ENCODE measurements at places on chromosomes 12 and 14.

DNA sequence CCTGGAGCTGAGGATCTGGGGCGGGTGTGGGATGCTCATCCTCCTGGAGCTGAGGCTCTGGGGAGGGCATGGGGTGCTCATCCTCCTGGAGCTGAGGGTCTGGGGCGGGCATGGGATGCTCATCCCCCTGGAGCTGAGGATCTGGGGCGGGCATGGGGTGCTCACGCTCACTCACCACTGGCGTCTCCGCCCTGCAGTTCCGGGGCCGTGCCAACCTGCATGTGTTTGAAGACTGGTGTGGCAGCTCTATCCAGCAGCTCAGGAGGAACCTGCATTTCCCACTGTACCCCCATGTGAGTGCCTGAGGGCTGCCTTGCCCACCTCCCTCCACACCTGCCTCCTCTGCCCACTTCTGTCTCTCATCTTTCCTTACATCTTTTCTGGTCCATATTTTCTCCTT, 84.4 kb downstream of the B4GALNT3 start:
- no peak for DNase-seq

DNA sequence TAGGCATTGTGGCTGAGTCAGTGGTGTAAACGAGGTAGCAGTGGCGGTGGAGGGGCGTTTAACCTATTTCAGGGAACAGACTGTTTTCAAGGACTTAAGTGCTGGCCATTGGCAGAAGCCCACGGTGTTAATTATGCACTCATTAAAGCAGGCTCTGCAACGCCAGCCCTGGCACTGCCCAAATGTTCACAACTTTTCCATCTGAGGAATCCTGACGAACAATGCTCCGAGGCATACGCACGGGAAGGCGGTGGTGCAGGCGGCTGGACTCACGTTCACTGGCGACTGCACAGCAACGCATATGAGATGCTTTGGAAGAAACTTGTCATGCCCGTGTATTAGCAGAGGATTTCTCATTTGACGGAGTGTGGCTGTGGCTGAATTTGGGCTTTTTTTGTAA, 70.6 kb upstream of the SLC24A4 start:
- DNase-seq: no peak

DNA sequence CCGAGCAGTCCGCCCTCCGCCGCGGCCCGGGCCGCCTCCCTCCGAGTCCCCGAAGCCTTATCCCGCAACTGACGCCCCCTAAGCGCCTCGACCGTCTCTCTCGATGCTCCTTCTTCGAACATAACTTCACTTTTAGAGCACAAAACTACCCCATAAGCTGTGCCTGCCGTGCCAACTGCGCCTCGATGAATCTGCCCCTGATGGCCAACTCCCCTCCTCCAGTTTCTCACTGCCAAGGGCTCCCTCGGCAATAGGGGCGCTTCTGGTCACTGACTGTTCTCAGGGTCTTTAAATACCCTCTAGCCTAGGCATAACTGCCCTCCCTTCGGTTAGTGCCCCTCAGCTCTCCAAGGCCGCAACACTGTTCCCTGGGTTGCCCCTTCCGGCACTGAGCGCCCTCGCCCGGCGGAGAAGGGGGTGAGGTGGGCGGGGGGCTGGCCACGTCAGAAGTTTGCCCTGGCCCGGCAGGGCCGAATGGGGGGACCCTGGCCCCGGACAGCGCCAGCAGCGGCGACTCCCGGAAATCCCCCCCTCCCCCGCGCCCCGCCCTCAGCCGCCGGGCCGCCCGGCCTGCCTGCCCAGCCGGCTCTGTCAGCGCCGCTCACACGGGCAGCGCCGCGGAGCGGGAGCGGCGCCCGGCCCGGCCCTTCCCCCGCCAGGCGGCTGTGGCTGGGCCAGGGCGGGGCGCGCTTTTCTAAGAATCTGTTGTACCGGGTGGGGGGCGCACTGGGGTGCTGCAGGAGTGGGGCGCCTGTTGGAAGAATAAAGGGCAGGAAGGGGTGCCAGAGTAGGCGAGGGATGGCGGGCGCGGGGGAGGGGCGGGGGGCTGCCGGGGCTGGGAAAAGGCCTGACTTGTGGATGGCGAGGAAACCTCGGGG, 10.6 kb downstream of the RARG start:
- peak; percentile 51 for DNase-seq

DNA sequence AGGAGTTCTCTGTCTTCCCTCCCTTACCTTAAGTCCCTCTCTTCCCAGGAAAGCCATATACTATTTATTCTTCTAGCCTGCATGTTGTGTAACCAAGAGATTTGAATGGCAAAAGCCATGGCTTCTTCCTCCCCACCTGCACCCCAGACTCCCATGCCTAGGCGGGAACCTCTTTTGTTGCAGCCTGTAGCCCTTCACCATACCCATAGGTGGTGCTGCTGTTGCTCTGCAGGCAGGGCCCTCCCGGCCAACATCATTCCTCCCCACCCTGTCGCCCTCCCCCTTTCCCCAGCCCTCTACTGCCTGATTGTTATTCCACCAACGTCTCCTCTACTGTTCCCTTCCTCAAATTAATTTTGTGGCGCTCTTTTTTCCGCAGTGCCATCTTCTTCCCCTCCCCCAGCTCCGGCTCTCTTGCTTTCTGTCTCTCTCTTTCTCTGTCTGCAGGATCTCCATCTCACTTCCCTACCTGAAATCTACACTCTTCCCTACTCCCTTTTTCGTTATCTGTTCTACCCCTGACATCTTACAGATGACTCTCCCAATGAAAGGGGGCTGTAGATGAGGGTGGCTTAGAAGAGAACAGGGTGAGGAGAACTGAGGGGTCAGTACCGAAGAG, 13.8 kb downstream of the NGDN start:
- DNase-seq: no peak

GRCh38 chr14:85617791-85618190, 87.8 kb downstream of the FLRT2 start:
- DNase-seq: no peak

DNA sequence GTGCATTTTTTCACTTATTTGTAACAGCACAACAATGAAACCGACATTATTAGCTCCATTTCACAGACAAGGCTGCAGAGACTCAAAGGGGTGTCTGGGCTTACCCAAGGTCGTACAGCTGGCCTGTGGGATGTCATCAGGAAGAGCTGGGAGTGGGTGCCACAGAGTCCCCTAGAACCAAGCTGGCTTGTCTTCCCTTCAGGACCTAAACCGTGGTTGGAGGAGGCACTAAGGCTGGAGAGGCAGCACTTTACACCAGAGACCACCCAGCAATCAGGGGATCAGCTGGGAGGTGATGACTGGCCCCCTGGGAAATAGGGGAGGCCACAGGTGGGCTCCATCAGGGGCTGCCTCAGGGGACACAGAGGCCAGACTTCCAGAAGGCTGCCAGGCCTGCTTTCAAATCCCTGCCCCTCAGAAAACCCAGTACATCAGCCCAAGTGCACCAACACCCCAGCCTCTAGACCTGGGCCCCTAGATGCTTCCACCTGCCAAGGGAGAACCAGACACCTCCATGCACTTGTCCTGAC, 28.3 kb downstream of the DIO3 start:
- DNase-seq: no peak

DNA sequence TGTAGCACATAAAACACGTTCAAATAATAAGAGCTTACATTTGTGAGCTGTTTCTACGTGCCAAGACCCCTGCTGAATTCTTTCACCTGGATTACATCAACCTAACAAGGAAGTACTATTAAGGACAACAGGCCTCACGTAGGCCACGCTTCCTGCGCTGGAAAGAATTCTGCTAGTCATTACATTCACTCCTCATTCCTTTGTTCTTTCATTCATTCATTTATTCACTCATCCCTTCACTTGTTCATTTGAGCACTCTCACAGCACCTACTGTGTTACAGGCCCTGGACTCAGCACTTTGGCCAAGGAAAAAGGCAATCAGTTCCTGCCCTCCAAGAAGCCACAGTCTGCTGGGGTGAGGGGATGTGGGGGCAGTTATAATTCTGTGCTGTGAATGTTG, 28.2 kb downstream of the TESC start:
- no peak for DNase-seq

- no peak for DNase-seq
These were observed 188.1 kb upstream of the PRKD1 start for GRCh38 chr14:30115756-30116155.

DNA sequence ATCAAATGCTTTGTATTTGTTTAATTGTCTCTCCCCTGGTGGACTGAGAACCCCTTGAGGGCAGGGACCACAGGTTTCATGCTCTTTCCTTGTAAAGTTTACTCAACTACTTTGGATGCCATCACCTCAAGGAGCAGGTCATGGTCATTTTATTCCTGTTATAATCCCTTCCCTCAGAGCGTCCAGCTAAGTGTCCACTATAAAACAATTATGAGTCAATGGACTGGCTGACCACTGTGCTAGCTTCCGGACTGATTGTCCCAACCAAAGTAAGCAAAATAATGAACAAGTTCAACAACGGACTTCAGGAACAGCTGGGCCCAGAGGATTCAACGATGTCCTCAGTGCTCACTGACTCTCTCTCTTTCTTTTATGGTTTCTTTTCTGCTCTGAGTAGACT, 18.2 kb downstream of the AK7 start:
- no peak for DNase-seq

DNA sequence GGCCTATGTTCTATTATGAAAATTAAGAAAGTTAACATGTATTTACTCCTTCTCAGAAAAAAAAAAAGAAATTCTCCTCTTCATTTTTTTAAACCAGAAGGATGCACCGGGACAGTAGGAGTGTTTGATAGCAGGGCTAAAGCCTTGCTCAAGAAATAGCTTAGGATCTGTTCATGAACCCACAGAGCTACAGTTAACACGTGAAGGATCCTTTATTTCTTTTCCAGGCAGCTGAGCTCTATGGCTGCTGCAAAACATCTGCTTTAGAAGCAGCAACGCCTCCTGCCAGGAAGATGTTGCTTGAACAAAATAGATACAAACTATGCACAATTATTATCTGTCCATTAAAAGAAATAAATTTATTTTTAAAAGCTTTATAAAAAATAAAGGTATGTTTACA, 254.8 kb downstream of the PRKD1 start:
- no peak for DNase-seq

All from stimulated activated CD4-positive, alpha-beta T cell treated with anti-CD3 and anti-CD28 coated beads, Interleukin-4, amount 100 ng/mL, for 1 hour (primary cell).